Cortex of kidney (tissue), 1 donor: ENCODE measurements at places on chromosomes 7 and 10.

GRCh38 chr10:86083664-86084175 lies 282.9 kb downstream of the GRID1 start:
- DNase-seq = no peak

DNA sequence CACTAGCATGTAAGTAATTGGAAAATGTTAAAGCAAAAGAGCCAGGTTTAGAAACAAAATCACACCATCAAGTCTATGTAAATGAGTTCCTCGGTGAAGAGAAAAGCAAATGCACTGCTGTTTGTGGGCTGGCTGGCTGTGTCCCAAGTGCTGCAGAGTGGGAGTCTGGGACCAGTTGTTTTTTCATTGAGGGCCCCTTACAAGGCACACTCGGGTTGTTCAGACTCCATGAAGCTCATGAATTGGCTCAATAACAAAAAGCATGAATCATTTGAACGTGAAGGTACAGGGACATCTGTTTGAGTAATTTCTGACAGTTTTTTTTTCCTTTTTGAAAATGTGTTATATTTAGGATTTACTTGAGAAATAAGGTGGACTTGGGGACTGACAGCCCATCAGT lies 28.0 kb downstream of the GRK5 start:
- DNase-seq = no peak

DNA sequence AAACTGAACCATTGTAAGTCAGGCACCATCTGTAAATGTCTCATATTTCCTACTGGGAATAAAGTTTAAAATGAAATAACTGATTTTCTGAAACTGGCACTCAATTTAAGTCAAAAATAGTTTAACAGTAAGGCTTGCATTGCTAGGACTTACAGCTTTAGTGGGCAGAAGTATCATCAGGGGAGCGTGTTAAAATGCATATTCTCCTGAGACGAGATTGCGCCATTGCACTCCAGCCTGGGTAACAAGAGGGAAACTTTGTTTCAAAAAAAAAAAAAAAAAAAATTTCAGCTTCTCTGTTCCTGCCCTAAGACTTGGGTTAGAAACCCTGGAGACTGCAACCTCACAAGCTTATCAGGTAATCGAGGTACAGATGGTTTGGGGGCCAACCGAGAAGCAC lies 65.4 kb downstream of the UBE3C start:
- DNase-seq = no peak

GRCh38 chr7:6244021-6244420 lies 28.4 kb downstream of the CYTH3 start:
- DNase-seq = no peak

DNA sequence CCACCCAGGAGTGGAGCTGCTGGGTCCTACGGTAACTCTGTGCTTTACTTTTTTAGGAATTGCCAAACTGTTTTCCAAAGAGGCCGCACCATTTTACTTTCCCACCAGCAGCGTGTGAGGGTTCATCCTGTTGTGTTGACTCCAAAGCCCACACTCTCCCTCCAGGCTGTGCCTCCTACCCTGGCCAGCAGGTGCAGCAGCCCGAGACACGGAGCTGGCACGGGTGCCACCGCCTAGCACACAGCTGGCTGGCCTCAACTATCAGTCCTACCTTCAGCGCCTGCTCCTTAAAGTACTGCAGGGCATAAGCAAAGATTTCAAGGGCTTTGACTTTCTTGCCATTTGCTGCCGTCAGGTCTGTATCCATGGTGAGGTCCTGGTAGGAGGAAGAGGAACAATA lies 44.0 kb downstream of the HSPA12A start:
- DNase-seq = no peak

GRCh38 chr7:85426487-85426960 lies 239.7 kb upstream of the SEMA3D start:
- no peak for DNase-seq

DNA sequence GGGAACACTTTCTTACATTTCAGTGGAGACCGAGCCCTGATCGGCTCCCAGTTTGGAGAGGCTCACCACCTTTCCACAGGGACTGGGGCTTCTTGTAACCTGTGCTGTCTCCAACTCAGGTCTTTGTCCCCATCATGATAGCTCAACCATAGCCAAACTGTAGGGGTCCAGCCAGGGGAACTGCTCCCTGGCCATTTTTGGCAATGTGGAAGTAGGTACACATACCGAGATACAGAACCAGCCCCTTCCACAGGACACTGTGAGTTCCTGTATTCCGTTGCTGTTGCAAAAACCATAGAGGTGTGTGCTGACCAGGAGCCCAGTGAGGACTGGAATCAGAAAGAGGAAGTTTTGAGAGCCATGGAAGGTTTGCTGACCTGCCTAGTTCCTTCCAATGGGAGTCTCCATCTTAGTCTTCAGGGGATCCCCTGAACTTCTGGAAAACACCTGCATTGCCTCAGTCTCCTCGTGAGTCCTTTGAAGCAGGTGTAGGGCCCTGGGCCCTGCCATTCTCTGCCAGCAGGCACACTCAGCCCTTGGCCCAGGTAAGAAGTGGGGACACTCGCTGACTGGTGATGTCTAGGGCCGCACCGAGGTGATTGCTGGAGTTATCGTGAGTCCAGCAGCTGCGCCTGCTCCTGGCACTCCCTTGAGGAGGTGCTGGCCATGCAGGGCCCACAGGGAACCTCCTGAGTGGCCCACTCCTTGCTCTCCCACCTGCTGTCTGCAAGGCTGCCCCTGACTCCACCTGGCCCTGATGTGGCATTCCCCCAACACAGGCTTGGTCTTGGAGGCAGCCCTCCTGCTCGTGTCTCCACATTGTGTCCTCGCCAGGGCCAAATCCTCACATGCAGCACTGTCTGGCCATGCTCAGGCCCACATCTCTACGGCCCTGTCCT lies 11.2 kb downstream of the WDFY4 start:
- DNase-seq = no peak

- DNase-seq = no peak
These were observed 84.9 kb downstream of the DOCK4 start for GRCh38 chr7:112121318-112121717.

DNA sequence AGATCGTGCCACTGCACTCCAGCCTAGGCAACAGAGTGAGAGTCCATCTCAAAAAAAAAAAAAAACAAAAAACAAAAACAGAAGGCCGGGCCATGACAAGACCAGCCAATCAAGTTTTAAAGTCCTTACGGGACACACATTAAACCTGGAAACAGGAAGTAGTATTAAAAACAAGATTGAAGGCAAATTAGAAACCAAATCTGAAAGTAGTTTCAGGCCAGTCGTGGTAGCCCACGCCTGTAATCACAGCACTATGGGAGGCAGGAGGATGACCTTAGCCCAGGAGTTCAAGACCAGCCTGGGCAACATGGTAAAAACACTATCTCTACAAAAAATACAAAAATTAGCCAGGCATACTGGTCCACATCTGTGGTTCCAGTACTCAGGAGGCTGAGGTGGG lies 18.1 kb downstream of the PSAP start:
- DNase-seq = no peak

DNA sequence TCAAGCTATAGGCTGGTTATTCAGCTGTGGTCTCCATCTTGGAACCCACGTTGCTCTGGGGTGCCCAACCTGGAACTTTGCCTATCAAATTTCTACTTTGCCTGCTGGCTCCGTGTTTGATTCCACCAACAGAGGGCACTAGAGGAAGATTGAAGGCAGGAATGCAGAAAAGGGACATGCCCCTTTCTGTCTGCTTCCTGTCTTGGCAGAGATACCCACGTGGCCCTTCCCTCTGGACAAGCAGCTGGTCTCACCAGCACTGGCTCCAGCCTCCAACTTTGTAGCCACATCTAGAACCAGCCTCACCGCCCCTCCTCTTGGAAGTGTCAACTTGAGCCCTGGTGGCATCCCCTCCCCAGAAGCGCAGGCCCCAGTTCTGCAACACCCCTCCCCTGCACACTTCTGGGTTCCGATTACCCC lies 52.1 kb upstream of the ZNF438 start:
- no peak for DNase-seq

- no peak for DNase-seq
These were observed 15.5 kb downstream of the WDR86 start for GRCh38 chr7:151394076-151395035.

DNA sequence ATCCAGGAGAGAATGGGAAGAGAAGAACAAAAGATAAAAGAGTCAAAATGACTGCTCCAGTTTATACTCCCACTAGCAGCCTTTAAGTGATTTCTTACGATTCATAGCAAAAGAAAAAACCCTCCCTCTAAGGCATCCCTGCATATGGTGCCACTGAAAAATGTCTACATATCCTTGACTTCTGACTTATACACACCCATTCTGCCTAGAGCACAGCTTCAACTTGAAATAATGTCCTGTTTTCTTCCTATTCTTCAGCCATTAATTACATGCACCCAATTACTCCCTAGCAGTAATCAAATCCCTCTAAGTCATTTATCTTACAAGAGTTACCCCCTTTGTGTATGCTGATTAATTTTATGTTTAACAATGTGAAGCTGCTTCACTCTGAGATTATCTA lies 393.5 kb downstream of the HTR7 start:
- no peak for DNase-seq

DNA sequence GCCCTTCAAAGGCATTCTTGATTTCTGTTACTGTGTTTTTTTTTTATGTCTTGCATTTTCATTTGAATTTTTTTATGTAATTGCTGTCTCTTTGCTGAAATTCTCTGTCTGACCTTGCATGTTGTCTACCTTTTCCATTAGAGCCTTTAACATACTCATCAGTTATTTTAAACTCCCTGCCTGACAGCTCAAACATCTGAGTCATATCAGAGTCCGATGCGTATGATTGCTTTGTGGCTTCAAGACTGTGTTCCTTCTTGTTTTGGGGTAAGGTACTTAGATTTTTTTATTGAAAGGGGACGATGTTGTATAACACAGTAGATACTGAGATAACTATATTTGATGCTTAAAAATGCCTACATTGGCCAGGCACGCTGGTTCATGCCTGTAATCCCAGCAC lies 9.7 kb upstream of the TARP start:
- DNase-seq = no peak

- DNase-seq = no peak
These were observed 291.5 kb upstream of the NFE2L3 start for GRCh38 chr7:25860275-25861163.

GRCh38 chr7:51309361-51310130 lies 7.1 kb downstream of the COBL start:
- no peak for DNase-seq

- DNase-seq = no peak
These were observed 3.7 kb downstream of the CFAP46 start for GRCh38 chr10:132938472-132939339.

DNA sequence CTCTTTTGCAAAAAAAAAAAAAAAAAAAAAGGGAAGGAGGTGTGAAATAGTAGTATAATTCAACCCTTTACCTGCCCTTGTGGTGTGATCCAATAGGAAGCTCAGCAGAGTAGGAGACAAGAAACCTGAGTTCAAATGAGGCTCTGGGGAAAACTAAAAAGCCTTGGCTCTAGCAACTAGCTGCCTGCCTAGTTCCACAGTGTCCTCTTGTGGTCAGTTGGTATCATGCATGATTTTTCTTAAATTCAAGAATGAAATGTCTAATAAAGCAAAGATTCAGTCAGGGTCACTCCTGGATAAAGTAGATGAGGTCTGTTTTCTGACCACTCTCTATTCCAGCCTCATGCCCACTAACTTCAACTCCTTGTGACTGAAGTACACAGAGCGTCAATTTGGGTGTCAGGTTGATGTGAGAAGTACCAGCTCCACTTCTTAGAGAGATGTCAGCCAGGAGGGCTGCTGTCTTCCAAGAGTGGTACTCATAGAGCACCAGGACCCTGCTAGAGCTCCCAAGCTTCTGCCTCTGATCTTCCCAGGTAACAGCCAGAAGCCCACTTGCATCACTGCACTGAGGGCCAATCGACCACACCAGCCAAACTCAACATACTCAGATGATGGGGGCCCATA lies 10.5 kb downstream of the LSM5 start:
- DNase-seq = no peak

DNA sequence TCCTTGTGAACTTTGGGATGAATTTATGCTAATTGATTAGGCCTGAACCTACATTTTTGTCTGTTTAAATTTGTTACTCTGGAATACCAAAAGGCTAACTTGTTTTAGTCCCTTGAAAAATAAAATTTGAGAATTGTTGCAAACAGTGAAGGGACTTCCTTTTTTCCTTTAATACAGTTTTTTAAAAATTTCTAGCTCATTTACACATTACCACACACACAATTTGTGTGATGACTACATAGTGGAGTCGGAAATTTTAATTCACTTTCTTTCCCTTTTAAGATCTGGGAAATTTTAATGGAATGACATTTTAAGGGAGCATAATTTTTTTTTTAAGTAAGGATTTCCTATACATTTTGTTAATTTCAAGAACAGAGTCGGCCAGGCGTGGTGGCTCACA lies 8.6 kb upstream of the TMEM236 start:
- DNase-seq = no peak

DNA sequence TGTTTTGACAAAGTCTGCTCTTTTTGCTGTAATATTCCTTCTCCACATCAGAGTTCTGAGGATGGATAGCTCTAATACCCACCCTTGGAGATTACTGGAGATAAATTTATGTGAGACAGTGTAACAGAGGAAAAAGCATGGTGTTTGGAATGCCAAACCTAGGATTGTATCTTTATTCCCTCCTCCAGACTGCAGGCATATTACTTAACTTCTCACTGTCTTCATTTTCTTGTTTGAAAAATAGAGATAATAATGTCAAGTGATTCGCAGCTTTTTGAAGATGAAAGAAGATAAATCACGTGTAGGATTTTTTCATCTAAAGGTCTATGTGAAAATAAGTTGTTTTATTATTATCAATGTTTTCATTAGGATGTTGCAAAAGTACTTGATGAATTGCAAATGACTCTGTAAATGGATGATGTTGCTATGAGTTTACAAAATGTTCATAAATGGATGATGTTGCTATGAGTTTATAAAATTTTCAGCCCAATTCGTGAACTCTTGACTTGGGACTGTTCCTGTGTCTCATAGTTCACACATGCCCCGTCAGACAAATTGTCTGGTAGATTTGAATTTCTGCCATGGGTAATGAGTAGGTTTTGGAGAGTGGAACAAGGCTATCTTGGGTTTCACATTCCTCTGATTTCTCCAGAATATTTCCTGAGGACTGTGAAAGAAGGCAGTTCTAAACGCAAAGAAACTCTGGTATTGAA lies 113.1 kb upstream of the IGFBP3 start:
- no peak for DNase-seq

DNA sequence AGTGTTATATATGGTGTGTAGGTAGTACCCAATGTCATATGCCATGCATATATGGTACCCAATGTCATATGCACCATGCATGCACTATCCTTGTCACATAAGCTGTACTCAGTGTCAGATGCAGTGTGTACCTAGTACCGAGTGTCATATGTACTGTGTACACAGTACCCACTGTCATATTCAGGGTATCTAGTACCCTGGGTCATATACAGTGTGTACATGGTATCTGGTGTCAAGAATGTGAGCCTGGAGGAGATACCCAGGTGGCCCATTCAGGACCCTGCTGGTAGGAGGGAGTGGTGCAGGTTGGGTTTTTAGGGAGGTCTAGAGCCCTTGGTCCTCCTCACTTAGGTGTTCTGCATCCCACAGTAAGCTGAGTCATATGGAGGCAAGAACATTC lies 1.8 kb downstream of the ZMYND11 start:
- DNase-seq = no peak
